ENCODE measurements at places on chromosomes 5 and 9.

GRCh38 chr9:70113403-70114022 is 69.9 kb downstream of the MAMDC2 start:
- DNase-seq = peak; percentile 51

DNA sequence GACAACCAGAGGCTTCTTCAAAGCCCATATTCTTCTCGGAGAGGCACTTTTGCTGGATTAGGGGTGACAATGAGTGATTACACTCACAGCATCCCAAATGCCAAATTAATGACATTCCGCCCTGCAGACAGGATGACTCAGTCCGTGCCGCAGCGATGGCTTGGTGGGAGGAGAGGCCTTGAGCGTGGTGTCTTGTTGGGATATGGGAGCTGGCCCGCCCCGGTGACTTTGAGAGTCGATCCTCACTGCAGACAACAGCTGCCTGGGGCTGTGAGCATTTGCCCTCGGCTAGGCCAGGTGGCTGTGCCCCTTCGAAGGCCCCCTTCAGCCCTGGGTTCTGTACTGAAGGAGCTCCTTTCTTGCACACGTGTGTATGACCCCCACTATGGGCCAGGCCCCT is 29.8 kb downstream of the OLFM1 start:
- no peak for DNase-seq

DNA sequence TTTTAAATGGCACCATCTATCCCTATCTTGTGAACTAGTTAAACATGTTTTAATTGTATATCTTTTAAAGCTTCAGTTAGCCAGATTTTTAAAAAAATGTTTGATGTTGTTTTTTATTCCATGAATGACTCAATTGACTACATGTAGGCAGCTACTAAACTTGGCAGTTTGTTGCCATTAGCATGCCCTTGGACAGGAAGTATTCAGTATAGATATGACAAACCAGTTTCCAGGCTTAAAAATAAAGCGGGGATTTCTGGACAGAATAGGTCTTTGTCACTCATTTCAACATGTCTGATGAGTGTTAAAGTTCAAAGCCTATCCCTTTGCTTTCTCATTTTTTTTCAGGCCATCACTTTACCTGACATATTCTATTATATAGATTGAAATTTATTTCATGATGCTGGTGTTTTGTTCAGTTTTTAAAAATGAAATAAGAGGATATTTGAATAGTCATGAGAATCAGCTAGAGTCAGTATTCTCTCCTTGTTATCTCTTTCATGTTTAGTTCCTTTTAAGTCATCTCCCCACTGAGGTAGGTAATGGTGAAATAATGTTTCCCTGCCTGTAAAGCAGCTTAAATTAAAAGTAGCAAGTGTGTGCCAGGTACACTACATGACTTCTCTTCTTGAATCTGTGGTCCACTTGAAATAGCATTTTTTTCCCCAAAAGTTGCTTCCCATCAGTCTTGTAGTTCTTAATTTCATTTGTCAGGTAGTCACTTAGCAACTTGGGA is 11.9 kb downstream of the TNFAIP8 start:
- DNase-seq = no peak

- DNase-seq = no peak
These were observed 11.0 kb downstream of the SPATA9 start for GRCh38 chr5:95671826-95672225.

- DNase-seq = no peak
These were observed 74.8 kb downstream of the STK32A start for GRCh38 chr5:147309621-147310020.

GRCh38 chr5:179694561-179694960 is 4.2 kb upstream of the CANX start:
- no peak for DNase-seq

DNA sequence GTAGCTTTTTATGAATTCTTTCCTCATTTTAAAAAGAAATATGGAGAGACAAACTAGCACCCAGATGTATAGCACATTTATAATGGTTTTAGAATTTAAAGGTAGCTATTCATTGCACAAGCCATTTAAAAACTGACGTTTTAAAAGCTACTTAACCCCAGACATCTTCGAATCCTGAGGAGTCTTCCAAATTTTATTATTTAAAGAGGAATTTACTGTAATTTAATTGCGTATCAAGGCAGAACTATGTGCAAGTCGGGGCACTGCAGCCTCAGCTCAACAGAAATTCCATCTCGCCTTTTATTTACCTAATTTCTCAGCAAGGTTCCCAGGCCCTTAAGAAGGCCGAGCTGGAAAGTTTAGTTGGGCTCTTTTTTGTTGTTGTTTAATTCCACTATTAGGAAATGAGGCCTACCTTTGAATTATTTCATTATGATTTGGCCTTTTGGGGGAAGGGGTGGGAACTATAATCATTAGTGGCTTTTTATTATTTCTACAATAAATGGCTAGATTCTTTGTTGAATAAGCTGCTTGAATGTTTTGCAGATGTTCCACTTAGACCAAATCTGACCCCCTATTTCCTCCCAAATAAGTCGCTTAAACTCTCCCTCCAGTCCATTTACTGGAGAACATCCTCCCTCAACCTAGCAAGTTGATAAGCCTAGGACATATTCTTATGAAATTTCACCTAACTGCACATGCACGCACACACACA is 20.2 kb downstream of the NR2F1 start:
- DNase-seq = no peak

DNA sequence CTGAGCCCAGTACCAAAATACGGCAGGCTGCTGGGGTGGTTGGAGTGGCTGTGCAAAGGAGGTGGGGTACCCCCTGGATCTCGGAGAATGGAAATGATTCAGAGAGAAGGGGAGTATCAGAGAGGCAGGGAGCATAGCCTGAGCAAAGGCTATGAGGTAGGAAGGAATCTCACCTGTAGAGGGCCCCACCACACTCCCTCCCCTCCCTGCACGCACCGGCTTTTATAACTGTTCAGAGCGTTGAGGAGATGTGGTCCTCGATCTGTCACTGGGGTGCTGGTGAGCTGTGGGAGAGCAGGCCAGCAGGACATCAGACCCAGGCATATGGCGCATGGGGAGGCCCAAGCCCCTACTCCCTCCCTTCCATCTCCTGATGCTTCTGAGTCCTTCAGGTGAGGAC is 13.2 kb downstream of the PHF19 start:
- no peak for DNase-seq

- peak; percentile 40 for DNase-seq
These were observed 173.1 kb upstream of the IER5L start for GRCh38 chr9:129351058-129351641.

DNA sequence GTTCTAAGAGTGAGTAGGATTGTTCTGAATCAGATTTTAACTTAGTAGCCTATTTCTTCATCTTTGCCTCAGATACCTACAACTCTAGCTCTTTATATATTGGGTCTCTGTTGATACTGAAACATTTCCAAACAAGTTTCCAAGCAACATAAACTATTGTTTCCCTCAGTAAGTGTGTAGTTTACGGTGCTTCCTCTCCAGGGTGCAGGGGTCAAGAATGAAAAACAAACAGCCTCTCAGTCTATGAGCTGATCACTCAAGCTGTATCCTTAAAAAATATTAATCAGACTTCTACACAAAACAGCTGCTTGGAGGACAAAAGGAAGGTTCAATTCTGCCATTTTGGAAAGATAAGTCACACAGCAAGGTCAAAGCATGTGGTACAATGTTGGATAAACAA is 75.0 kb downstream of the ADAMTS12 start:
- DNase-seq = no peak

GRCh38 chr9:78971540-78971939 is 600.2 kb upstream of the TLE4 start:
- DNase-seq = no peak

- no peak for DNase-seq
These were observed 70.5 kb upstream of the SPRY4 start for GRCh38 chr5:142395334-142395733.

GRCh38 chr9:14270358-14271092 is 43.4 kb downstream of the NFIB start:
- no peak for DNase-seq

DNA sequence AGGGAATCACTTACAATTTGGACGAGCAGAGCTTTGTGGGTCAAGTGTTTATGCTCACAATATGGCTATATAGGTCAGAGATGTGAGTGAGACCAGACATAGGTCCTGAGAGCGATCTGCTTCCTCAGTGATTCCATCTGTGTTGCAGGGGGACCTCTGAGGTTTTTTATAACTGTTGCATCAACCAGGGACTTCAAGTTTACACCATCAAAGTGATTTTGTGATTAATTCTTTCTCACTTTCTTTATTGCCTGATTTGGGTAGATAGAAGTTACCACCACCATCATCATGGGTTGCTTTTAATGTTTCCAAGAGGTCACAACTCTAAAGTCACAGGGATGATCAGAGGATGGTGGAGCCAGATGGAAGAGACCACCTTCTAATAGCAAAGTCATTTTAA is 7.0 kb upstream of the MTAP start:
- no peak for DNase-seq

- DNase-seq = no peak
These were observed 414.8 kb downstream of the GADD45G start for GRCh38 chr9:90019626-90020025.

GRCh38 chr5:54630738-54631359 is 113.3 kb downstream of the SNX18 start:
- no peak for DNase-seq

- DNase-seq = peak; percentile 75
These were observed 21.1 kb downstream of the VCP start for GRCh38 chr9:35051069-35051967.
